Kidney capillary endothelial cell (primary cell): ENCODE measurements at places on chromosomes 2 and 18.

DNA sequence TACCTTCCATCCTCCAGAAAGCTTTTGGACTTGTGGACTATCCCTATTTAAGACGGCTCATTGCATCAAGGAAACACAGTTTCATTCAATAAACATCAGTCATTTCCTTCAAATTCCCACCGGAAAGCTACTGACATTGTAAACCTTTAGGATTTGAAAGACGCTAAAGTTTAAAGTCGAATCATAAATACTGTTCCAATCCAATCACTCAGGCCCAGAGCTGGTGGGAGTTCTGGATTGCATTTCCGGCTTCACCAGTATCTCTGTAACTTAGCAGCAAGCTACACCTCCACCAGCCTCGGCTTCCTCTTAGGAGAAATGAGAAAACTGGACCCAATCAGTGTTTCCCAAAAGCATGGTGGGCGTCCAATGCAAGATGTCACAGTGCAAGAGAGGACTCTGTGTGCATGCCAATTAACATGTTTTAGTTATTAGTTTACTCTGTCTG lies 1.6 kb downstream of the WDFY1 start:
- DNase-seq = peak; percentile 92

- no peak for DNase-seq
Measured at GRCh38 chr2:20027260-20027677, 14.8 kb upstream of the MATN3 start.

- no peak for DNase-seq
Measured at GRCh38 chr18:80194874-80195570, 52.3 kb downstream of the PARD6G start.

DNA sequence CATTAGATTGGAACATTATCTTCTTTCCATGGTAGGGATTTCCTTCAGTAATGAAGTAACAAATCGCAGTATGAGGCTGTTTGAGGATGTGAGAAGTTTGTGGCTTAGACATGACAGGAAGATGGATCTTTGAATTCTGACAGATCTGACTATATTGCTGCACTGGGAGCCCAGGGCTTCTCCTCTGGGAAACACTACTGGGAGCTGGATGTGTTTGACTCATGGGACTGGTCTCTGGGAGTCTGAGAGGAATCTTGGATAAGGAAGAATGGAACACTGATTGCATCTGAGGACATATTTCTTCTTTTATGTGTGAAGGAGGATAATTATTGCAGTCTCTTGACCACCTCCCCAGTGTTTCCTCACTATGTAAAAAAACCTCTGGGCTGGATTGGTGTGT lies 77.2 kb upstream of the ST6GAL2 start:
- peak; percentile 32 for DNase-seq

GRCh38 chr2:55165626-55166025 lies 66.5 kb downstream of the CLHC1 start:
- DNase-seq = no peak

DNA sequence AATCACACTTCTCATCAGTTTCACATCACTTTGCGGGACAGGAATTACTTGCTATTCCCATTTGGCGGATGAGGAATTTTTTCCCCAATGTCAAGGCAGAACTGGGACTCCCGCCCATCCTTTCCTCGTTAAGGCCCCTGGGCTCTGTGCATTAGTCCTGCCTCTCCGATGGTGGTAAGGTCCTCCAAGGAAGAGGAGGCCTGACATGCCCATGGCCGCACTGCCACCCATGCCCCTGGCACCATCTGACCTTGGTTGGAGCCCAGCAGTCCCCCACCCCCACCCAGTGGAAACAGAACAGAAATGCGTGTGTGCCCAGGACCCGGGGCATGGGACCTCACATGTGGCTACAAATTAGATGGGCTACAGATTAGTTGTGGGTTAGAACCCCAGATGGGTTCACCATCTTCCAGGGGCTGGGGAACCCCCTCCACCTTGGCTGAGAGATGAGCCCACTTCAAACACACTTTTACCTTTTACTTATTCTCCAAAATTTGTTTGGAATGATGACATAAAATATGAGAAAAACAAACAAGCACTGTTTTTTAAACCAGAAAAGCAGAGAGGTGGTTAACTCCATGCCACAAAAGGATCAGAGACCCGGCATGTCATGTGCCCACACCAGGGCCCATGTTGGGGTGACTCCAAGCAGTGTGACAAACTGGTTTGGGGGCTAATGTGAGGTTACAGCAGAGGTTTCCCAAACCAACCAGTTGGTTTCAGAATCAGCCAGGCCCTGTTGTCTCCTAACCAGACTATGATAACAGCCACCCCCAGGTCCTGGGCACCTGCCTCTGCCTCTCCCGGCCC lies 11.0 kb upstream of the DUSP2 start:
- DNase-seq = no peak

- DNase-seq = no peak
Measured at GRCh38 chr2:134163336-134163735, 90.5 kb upstream of the MGAT5 start.

DNA sequence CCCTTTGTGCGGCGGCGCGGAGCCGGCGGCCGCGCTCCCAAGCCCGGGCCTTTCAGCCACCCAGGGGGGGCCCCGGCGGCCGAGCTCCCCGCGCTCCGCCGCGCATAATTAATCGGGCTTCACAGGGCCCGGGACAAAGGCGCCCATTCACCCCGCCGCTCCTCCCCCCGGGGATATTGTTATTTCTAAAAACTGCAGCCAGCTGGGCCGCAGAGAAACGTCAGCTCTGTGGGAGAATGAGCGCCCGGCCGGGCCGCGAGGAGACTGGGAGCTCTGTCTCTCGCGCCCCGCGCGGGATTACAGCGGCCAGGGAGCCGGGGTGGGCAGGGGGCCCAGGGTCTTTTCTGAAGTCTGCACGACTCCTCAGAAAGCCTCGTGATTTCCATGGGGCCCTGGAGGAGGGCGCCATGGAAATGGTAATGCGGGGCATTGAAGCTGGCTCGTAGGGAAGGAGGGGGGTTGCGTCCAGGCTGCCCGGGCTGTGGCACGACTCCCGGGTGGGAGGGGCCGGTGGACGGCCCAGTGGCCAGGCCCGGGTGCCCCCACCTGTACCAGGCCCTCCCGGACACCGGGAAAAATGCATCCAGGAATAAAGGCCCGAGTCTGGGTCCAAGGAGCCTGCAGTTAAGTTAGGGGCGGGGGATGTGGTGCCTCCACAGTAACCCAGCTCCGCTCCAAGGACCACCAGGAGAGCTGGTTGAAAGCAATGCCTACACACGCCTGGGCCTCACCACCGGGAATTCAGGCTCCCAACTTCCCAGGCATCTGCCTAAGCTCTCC lies 125.3 kb downstream of the ZFP36L2 start:
- DNase-seq = no peak

GRCh38 chr2:136021976-136022375 lies 36.5 kb upstream of the DARS1 start:
- DNase-seq = no peak

- no peak for DNase-seq
Measured at GRCh38 chr2:219551441-219552381, 7.9 kb downstream of the TMEM198 start.

GRCh38 chr2:33351781-33352180 lies 124.7 kb upstream of the RASGRP3 start:
- DNase-seq = no peak

DNA sequence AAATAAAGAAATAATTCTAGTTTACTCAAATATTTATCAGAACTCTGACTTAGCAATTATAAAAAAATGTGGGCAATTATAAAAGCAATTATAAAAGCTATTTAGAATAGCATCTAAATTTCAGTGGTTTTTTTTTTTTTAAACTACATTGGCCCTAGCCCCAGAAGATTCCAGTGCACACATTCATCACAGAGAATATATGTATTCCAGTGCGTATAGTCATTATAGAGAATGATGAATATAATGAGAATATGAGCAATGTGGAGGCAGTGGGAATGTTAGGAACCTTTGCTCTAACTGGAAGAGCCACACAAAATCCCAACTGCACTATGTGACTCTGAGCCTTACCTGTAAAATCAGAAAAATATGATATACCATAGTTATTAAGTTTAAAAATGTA lies 10.5 kb downstream of the MAP3K2 start:
- DNase-seq = no peak

GRCh38 chr18:67007085-67007484 lies 403.2 kb upstream of the CDH19 start:
- no peak for DNase-seq

- no peak for DNase-seq
Measured at GRCh38 chr2:149329068-149329467, 1.3 kb upstream of the LYPD6 start.

DNA sequence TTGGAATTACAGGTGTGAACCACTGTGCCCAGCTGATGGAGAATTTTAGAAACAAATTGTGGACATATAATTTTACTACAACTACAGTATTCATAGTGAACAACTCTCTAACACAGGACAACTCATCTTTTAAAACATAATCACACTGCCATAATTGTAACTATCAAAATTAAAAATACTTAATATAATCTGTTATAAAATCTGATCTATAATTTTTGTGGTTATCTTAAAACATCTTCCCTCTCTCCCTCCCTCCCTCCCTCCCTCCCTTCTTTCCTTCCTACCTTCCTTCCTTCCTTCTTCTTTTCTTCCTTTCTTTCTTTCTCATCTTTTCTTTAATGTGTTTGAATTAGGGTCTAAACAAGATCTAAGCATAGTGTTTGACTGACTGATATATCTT lies 577.7 kb downstream of the CNTNAP5 start:
- no peak for DNase-seq

- DNase-seq = no peak
Measured at GRCh38 chr2:170464268-170464667, 250.9 kb upstream of the SP5 start.

GRCh38 chr2:43305517-43305916 lies 79.1 kb upstream of the ZFP36L2 start:
- DNase-seq = no peak
